Stimulated activated CD8-positive, alpha-beta memory T cell treated with anti-CD3 and anti-CD28 coated beads, Interleukin-2, amount 100 ng/mL, for 1 hour (primary cell): ENCODE measurements at places on chromosomes 16 and 17.

- DNase-seq, result no peak
Observed at GRCh38 chr17:73831699-73832098, 187.5 kb upstream of the SDK2 start.

DNA sequence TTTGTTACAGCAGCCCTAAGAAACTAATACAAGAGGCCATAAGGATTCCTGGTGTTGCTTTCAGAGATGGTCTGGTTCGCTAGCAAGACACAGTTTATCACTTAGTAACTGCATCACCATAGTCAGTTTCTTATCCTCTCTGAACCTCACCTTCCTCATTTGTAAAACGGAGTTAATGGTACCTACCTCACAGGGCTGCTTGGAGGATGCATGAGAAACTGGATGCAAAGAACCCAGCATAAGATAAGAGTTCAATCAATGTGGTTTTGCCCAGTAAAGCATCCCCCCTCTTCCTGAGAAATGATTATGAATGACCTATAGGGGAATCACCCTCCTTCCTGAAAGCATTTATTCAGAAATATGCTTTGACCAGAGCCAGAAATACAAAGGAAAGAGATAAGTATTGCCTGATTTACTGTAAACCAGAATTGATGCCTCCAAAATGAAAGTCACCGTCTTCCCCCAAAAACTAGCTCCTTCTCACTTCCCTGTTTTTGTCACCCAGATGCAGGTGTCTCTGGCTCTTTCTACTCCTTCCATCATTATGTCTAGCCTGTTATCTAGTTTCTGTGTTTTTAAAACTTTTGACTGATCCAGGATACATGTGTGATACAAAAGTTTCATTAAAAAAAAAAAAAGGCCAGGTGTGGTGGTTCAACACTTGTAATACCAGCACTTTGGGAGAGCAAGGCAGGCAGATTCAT is 2.8 kb upstream of the TEFM start:
- DNase-seq, result no peak

DNA sequence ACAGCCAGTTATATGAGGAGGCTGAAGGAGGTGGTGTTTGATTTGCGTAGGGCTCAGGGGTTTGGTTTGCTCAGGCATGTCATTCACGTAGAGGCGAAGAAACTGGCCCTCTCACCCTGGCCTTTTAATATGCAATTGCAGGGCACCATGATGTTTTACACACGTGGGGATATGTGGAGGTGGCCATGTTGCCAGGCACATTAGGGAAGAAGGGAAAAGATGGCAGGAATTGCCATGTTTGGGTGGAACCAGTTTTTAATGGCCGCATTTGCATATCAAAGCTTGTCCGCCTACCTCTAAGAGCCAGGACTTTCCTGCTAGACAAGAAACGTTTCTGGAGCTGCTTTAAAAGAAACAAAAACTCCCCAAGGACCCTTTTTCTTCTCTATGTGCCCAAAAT is 1483.7 kb upstream of the GOT2 start:
- DNase-seq, result no peak

DNA sequence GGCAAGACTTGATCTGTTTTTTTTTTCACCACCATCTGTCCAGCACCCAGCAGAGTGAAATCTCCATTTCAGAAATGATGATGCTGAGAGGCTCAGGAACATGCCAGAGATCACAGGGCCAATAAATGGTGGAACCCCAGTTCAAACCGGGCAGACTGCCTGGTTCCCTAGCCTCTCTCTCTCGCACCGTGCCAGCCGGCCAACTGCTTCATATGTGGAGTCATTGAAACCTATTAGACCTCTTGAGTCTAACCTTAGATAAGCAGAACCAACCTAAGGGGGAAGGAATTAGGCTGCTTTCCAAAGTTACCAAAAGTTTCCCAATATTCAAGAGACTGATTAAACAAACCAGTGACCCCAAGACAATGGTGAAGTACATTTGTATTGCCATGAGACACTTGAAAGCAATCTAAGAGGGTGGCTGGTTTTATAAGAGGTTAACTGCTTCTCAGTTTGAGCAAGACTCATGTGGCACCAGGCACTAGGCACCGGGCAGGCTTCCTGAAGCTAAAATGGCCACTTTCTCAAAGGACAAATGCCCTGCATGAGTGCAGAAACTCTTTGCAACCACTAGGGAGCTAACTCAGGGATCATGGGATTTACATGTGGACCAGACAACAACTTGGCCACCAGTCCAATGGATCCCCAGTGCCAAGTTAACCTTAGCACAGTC is 18.4 kb downstream of the TOX3 start:
- DNase-seq, result no peak

DNA sequence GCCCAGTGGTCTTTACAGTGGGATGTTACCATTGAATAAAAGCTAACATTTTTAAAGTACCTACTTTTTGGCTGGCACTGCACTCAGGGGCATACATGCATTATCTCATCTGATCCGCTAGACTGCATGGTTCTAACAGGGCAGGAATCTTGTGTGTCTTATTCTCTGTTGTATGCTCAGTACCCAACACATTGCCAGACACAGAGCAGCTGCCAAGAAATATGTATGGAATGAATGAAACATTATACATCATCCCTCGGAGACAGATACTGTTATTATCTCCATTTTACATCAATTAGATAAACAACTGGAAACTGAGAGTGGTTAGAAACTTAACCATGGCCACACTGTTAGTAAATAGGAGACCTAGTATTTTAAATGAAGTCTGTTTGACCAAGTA is 74.1 kb upstream of the CDH11 start:
- DNase-seq, result no peak
